ENCODE measurements at places on chromosomes 1 and 21.

DNA sequence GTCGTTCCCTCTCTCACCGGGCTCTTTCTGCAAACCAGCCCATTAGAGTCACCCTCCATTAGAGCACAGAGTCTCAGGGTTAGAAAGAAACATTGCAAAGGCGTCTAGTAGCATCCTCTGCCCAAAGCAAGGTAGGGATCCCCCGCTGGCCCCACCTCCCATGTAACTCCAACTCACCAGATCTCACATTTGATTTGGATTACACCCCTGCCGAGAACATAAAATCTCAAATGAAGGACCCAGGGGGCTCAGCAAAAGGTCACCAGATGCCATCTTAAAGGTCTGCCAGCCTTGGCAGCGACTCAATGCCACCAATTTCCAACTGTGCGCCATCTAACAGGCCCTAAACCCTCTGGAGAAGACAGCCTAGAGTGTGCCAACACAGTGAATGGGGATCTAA, 14.1 kb downstream of the C1orf87 start:
- ATAC-seq: no peak

DNA sequence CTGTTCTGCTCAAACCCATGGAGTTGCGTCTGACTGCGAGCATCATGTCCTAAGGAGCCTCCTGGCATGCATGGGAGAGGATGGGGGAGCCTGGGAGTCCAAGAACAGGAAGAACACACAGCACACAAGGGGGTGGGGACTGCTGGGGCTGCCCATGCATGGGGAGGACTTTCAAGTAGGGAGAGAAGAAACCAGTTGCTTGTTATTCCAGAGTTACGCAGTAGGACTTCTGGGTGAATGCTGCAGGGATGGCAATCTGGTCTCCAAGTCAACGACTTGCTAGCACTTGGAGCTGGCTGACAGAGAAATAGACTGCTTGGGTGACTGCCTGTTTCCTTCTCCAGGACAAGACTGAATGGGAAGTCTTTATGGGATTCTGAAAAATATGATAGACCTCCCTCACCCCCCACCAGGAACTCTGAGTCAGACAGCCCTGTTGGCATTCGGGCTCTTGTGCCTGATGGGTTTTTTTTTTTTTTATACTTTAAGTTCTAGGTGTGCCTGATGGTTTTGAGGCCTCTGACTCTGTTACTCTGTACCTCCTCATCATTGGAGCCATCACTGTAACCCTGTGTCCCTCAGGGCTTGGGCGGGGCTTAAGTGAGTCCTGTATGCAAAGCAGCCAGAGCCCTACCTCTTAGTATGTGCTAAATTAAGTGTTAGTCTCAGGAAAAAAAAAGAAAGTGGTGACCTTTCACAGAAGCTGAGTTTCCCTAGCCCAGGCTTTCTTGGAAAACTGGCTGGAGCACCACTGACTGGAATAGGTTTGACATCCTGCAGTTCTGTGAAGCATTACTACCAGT, 30.3 kb downstream of the MAP3K21 start:
- no peak for ATAC-seq

GRCh38 chr21:41052820-41053555, 115.0 kb upstream of the BACE2 start:
- no peak for ATAC-seq

DNA sequence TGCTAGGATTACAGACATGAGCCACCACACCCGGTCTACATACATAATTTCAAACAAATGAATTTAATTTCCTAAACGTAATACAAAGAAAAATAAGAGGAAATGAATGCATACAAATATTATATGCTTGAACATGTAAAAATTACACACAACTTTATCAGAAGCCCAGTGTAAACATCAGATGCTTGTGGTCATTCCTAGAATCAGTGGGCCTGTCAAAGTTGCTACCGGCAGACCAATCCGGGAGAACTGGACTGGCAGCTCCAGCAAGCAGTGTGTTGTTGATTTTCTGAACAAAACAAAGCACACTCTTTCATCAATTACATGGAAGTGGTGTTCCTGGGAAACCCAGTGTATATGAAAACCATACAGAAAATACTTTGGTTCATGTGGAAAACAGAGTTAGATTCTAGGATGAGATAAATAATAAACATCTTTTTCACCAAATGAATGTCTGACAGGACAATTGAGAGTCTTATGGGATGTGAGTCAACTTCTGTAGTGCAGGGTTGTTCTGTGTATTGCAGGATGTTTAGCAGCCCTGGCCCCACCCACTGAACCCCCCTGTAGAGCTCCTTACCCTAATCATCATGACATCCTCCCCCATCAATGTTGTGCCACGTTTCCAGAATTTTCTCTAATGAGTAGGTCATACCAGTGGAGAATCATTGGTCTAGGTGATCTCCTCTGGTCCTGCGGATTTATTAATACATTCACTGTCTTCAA, 33.8 kb downstream of the MFSD2A start:
- ATAC-seq: peak; percentile 85

- ATAC-seq: peak; percentile 61
Observed at GRCh38 chr1:167687919-167688519, 33.8 kb upstream of the MPZL1 start.

- ATAC-seq: no peak
Observed at GRCh38 chr1:99185196-99185595, 79.1 kb upstream of the PLPPR4 start.

DNA sequence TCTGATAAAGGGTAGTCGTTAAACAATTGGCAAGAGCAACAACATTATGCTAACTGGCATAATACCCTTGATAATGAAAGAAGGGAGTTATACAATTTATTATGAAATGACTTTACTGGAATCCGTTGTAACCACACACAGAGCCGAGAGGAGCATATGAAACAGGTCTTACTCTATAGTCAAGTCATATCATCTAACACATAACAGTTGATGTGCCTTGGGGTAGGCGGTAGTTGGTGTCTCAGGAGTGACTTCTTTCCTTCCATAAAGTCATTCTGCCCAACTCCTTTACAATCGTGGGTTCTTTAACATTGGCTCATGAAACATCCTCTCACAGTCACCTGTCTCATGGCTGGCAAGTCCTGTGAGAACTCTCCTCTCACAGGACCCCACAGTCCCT, 225.2 kb downstream of the LTN1 start:
- no peak for ATAC-seq

GRCh38 chr1:199168888-199169585, 530.2 kb downstream of the PTPRC start:
- no peak for ATAC-seq
